ENCODE measurements at places on chromosomes 5 and 9. TPM values are rescaled to one million over a fixed set of nuclear protein-coding genes. Genes with fewer than 3 reads are reported as not detected.

AHRR gene
- polyA plus RNA-seq, result 3.0 TPM

ZNF622 gene
- 33.8 TPM for polyA plus RNA-seq

SSNA1 gene
- 173 TPM for polyA plus RNA-seq

KIAA0825 gene
- 0.85 TPM for polyA plus RNA-seq

HTR4 gene
- not detected for polyA plus RNA-seq

TLX3 gene
- polyA plus RNA-seq, result 11.1 TPM

TSSK1B gene
- polyA plus RNA-seq, result not detected

FAM114A2 gene
- 8.0 TPM for polyA plus RNA-seq

C6 gene
- polyA plus RNA-seq, result not detected

CXCL14 gene
- polyA plus RNA-seq, result 34.7 TPM
